Renal cortical epithelial cell (primary cell): ENCODE measurements at places on chromosomes 12 and 14.

- DNase-seq = no peak
Observed at GRCh38 chr12:121873216-121873569, 14.5 kb upstream of the HPD start.

GRCh38 chr12:27293463-27293862 is 39.2 kb upstream of the BMAL2 start:
- no peak for DNase-seq

GRCh38 chr14:98293576-98293975 is 978.4 kb downstream of the BCL11B start:
- peak; percentile 83 for DNase-seq

GRCh38 chr12:115185506-115185905 is 501.5 kb upstream of the TBX3 start:
- DNase-seq = no peak

DNA sequence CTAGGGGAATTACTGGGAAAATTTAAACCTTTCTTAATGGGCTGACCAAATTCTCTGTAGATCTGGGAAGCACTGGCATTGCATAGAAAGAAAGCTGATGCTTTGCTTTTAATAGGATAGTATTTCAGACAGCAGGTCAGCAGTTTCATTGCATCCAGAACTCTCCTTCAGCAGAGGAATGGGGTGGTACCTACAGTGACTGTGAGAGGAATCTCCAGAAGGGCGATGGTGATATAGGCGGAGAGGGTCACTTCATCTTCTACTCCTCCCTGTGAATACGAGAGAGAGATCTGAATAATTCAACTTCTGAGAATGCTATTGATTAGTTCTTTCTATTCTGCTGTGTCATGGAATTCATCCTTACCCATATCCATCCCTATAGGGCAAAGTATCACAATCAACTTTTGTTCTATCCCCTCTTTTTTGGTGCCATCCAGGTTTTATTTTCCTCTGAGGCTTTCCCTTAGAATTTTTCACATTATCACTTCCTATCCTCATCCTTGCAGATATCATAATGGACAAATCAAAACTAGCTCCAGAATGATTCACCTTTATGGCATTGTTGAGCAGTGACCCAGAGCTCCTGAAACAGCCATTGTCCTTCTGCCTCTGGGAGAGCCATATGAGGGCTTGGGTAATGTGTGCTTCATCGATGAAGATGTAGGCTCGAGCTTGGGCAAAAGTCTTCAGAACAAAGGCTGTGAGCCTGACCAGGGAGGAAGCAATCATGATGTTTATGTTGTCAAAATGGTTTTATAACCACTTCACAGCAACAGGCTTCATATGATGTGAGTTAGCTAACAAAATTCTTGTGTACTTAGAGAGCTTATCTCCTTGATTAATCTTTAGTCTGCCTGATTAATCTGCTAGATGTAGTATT is 38.3 kb downstream of the A2M start:
- DNase-seq = no peak

- DNase-seq = peak; percentile 55
Observed at GRCh38 chr14:68979722-68980451, 785 bp upstream of the ACTN1 start.

GRCh38 chr14:28163897-28164296 is 602.7 kb upstream of the FOXG1 start:
- DNase-seq = no peak

DNA sequence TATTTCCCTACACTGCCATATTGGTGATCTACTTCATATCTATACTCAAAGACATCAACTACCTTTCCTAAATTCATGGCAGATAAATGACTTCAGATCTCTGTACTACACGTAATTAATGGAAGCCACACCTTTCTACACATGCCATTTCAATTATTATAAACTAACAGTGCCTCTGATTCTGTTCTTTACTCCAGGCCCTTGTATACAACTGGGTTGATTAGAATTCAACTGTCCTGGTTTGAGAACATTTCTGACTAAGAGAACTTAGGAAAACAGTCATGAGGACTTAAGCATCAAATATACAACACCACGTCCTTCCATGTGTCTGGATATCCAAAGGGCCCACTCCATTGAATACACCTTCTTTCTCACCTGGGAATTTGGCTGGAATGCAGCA is 1.8 kb downstream of the ACIN1 start:
- no peak for DNase-seq

DNA sequence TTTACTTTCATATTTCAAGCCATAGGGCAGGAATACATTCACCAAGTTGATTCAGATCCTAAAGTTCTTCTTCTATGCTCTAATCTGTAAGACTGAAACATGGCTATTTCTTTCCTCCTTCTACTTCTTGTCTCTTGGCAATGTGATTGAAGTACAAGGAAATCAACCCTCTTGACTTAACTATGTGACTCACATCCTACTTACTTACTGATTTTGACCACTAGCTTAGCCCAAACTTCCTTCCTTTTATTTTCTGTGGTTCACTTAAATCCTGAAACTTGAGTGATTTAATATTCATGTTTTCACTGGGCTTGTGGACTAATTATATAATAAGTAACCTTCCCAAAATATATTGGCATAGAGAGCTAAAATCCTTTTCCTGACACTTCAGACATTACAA is 111.2 kb upstream of the NOVA1 start:
- DNase-seq = peak; percentile 78

DNA sequence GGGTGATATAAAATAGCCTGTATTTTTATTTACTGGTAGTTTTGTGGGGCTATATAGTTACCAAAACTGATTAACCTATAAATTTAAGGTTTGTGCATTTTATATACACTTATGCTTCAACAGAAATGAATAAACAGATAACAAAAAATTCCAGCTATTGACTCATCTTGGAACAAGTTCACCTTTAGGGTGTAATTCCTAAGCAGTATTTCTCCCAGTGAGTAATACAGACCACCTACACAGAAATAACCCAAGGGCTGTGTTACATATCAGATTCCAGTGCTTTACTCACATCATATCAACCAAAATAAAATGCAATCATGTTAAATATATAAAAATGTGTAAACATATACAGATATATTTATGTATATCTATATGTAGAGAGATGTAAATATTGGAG is 345.6 kb downstream of the ADAMTS20 start:
- DNase-seq = peak; percentile 59

GRCh38 chr12:95615749-95616148 is 64.5 kb upstream of the USP44 start:
- no peak for DNase-seq

DNA sequence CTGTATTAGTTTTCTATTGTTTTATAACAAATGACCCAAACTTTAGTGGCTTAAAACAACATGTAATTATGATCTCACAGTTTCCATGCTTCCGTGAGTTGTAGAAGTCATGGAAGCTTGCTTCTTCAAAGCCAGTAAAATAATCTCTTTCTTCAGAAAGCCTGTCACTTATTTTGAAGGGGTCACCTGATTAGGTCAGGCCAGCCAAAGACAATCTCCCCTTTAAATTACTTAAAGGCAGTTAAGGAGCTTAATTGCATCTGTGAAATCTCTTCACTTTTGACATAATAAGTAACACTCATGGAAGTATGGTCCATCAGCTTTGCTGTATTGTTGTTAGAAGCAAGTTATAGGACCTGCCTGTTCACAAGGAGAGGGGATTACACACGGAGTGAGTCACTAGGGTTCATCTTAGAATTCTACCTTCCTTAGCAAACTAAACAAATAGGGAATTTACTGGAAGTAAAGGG is 89.8 kb downstream of the FAR2 start:
- peak; percentile 89 for DNase-seq

GRCh38 chr12:47317175-47317915 is 237.6 kb upstream of the AMIGO2 start:
- no peak for DNase-seq

DNA sequence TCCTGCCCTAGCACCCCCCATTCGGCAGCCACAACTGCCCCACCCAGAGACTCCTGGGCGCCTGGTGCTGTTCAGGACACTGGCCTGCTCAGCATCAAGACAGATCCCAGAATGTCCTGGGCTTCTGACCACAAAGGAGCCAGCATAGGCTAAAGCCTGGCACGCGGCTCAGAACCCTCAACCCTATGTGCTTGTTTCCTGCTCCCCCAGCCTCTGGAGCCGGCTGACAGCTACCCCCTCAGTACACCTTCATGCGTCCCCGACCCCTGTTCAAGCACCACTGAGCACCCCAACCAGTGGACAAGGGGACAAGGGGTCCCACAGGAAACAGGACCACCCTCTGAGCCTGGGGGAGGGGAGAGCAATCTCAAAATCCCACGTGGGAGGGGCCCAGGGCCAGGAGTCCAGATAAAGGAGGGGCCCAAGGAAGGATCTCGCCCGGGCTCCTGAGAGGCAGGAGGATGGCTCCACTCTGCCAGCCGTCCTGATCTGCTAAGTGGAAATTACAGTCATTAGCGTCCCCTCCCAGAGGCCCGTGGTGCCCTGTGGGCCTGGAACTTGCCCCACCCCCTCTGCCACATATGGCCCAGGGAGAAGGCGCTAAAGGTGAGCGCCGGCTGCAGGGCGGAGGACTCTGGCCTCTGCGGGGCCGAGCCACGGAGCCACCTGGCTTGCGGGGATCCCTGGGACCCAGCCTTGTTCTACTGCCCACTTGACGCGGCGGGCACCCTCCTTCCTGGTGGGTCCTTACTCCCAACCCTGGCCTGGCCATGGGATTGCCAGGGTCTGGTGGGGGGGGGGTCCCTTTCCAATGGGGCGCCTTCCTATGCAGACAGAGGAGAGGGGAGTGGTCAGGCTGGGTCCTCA is 27.2 kb upstream of the GPR132 start:
- peak; percentile 49 for DNase-seq

DNA sequence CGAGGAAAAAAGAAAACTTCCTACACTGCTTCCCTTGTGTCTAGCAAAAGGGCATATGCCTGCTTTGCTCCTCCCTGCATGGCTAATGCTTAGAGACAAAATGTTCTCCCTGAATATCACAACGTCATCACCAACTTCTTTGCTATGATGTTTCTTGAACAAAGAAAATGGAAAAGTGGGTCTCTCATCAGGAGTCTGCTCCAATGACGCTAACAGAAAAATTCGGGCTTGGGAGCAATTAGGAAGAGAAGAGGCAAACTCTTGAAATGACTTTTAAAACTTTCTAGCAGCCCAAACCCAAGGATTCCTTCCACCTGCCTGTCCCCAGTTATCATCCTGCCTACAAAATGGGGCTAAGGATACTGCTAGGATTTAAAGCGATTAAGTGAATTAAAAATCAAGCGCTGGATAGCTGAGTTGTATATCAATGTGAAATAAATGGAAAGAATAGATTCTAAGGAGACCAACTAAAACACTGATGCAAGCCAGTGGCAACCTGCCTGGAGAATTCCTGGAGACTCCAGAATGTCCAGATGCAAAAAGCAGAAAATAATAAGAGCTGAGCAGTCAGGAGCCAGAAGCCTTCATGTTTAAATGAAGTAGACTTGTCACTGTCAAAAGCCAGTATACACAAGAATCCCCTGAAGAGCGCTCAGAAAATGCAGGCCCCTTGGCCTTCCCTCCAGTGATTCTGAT is 183.8 kb downstream of the DPF3 start:
- DNase-seq = no peak

DNA sequence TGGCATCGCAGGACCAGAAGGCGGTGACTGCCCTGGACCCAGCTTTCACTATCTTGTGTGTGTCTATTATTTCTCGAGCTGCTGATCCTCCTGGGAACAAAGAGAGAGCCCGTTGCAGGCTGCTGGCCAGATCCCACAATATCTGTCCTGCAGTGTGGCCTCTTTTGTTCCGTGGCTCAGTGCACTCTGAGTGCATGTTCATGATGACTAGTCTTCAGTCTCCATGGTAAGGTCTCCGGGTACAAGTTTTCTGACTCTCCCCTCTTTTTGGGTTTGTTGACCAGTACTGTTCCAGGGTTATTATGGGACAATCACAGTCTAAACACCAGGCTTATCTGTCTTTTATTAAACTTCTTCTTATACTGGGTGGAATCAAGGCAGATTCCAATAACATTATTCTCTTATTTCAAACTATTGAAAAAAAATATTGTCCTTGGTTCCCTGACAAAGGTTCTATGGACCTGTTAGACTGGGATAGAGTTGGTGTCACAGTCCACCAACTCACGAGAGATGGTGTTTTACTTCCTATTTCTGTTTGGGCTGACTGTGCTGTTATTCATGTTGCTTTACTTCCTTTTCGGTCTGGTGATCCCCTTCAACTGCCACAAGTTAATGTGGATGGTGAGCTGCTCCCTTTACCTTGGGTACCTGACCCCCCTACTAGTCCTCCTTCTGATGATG is 192.9 kb upstream of the ALG10B start:
- peak; percentile 75 for DNase-seq

DNA sequence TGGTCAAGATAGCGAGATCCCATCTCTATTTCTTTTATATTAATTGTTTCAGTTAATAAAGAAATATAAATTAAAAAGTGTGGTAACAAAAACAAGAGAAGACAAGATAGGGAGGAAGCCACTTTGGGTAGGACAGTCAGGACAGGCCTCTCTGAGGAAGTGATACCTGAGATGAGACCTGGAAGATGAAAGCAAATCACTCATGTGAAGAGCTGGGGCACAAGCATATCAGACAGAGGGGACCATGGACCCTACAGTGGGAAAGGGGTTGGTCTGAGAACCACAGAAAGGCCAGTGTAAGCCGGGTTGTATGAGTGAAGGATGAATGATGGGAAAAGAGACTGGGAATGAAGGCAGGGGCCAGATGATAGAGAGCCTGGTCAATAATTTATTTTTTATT is 1.8 kb upstream of the MED6 start:
- DNase-seq = no peak

DNA sequence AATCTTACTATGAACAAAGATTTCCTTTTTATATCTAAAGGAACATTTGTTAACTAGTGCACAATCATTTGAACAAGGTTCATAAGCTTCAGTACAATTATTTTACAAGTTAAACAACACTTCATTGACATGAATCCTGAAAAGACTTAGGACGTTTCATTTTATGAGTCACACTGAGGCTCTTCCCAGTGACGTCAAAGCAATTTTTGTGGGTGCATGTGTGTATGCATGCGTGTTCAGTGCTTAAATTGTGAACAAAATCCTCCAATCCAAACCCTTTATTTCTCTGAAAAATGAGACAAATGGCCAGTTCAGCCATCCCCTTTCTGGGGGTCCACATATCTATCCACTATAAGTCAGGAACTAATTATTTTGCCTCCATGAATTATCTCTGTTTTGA is 2.9 kb downstream of the LMNTD1 start:
- no peak for DNase-seq

GRCh38 chr12:88958153-88958552 is 377.9 kb upstream of the KITLG start:
- no peak for DNase-seq

- DNase-seq = no peak
Observed at GRCh38 chr14:58769771-58770170, 132.0 kb downstream of the DACT1 start.

- DNase-seq = peak; percentile 16
Observed at GRCh38 chr12:19972325-19973288, 395.7 kb upstream of the PDE3A start.
